Ureter (tissue), 1 donor: ENCODE measurements at places on chromosomes 4 and X.

- DNase-seq, result no peak
Measured at GRCh38 chr4:70062000-70062399, 11.8 kb downstream of the HTN1 start.

- no peak for DNase-seq
Measured at GRCh38 chr4:22090661-22091351, 142.2 kb upstream of the KCNIP4 start.

GRCh38 chr4:82983444-82983843, 27.2 kb downstream of the LIN54 start:
- no peak for DNase-seq

- no peak for DNase-seq
Measured at GRCh38 chr4:35516102-35516501, 728.2 kb downstream of the ARAP2 start.
